ENCODE measurements at places on chromosomes 13 and 19.

DNA sequence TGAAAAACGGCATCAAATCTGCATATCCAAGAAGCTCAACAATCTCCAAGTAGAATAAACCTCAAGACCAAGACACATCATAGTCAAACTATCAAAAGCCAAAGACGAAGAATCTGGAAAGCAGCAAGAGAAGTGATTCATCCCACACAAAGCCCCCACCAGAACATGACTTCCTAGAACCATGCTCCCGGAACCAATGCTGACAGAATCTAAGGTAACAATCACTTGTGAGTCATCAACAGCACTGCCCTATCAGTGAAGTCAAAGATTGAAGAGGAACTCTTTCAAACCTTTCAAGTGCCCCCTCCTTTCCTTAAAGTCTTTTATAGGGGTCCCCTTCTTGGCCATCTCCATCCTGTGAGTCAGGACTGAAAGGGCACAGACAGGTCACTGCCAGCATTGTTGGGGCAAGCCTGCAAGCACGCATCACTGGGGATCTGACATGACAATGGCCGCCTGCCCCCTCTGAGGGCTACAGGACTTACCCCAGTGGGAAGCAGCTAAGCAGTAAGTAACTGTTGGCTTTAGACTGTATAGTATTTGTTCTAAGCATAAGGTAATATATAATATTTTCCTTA lies at the start of gene CCDC70:
Gene CCDC70, plus strand, starts transcription at position 247 of the 578 bp plus-strand sequence. CDS start 3,443 bp downstream, outside the sequence.
- no peak for DNase-seq

DNA sequence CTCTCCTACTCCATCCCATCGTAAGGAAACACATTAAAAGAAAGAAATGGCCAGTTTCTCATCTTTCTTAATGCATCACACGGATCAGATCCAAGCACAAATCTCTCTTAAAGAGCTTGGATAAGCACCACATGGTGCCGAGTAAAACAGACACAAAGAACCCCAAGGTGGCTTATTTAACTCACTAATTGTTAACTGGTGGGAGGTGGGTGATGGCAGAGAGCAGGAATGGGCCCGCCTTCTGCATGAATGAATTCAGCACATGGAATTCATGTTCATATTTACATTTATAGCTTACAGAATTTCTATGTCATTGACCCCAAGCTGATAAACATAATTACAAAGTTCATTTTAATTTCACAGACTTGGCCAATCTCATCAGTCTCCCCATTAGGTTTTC lies 89.9 kb downstream of the MZT1 start:
- DNase-seq, result no peak

- DNase-seq, result no peak
These were observed 56.9 kb downstream of the MLLT1 start for GRCh38 chr19:6222884-6223283.

DNA sequence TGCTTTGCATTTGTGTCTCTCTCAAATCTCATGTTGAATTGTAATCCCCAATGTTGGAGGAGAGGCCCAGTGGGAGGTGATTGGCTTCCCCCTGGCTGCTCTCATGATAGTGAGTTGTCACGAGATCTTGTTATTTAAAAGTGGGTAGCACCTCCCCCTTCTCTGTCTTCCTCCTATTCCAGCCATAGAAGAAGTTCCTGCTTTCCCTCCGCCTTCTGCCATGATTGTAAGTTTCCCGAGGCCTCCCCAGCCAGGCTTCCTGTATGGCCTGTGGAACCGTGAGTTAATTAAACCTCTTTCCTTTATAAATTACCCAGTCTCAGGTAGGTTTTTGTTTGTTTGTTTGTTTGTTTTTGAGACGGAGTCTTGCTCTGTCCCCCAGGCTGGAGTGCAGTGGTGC lies 3.8 kb downstream of the LILRA4 start:
- DNase-seq, result no peak

DNA sequence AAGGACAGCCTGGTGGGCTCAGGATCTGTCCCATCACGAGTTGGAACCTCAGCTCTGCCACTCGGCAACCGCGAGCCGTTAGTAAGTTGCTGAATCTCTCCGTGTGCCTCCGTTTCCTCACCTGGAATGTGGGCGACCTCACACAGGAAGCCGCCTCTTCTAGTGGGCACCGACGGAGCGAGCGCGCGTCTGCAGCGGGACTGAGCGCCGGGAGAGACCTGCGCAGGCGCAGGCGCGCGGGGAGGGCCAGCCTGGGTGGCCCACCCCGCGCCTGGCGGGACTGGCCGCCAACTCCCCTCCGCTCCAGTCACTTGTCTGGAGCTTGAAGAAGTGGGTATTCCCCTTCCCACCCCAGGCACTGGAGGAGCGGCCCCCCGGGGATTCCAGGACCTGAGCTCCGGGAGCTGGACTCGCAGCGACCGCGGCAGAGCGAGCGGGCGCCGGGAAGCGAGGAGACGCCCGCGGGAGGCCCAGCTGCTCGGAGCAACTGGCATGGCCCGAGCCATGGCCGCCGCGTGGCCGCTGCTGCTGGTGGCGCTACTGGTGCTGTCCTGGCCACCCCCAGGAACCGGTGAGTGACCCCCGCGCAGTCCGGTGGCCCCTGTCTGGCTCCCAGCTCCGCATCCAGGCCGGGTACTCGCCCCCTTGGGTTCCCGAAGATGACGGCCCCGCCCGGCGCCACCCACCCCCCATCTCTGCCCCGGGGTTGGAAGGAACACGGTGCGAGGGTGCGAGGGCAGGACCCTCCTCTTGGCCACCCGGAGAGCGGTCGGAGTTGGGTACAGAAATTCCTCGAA lies at the start of gene PVR:
Gene PVR, plus strand, starts transcription at position 306 of the 797 bp plus-strand sequence. Its CDS starts 187 bp downstream, at position 493.
- peak; percentile 46 for DNase-seq

DNA sequence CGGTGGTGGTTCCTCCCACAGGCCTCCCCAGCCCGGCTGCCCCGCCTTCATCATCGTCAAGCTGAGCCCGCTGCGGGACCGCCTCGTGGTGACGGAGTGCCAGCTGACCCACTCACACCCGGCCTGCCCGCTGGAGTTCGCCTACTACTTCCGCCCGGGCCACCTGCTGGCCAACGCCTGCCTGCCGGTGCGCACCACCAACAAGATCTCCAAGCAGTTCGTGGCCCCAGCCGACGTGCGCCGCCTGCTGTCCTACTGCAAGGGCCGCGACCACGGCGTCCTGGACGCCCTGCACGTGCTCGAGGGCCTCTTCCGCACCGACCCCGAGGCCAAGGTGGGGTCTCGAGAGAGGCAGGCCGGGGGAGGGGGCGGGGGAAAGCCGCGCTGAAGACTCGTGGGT lies 12.0 kb downstream of the ZSWIM9 start:
- DNase-seq, result no peak

DNA sequence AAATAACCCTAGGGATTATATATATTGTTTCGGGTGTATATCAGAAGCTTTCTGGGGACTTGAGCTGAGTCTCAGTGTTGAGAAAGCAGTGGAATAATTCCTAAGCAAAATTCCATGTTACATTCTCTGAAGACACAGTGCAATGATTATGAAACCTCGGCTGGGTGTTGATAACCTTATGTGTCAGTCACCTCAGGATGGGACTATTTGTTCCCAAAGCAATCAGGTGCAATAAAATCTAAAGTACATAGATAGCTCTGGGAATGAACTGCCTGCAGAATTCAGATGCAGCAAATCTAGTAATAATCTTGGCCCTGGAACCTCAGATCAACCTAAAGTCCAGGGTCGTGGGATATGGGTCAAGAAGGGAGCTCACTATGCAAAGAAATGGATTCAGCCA lies 53.0 kb downstream of the EDNRB start:
- no peak for DNase-seq

GRCh38 chr13:20686863-20687579 lies 16.5 kb upstream of the IL17D start:
- DNase-seq, result no peak

- DNase-seq, result no peak
These were observed 101.6 kb downstream of the RAP2A start for GRCh38 chr13:97535614-97536013.

GRCh38 chr19:4916292-4917082 lies 7.2 kb downstream of the UHRF1 start:
- no peak for DNase-seq

- DNase-seq, result peak; percentile 87
These were observed 693 bp upstream of the TMED1 start for GRCh38 chr19:10836479-10837330.

DNA sequence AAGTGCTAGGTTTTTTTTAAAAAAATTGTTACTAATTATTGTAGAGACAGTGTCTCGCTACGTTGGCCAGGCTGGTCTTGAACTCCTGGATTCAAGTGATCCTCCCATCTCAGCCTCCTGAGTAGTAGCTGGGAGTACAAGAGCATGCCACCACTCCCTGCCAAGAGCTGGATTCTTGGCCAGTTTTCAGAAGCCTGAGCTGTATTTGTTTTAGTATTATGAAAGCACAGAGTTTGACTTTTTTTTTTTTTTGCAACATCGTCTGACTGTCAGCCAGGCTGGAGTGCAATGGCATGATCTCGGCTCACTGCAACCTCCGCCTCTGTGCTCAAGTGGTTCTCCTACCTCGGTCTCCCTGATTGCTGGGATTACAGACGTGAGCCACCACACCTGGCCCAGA lies 7.0 kb downstream of the ARMC6 start:
- DNase-seq, result no peak

GRCh38 chr19:3458229-3459088 lies 21.9 kb downstream of the SMIM24 start:
- DNase-seq, result no peak

DNA sequence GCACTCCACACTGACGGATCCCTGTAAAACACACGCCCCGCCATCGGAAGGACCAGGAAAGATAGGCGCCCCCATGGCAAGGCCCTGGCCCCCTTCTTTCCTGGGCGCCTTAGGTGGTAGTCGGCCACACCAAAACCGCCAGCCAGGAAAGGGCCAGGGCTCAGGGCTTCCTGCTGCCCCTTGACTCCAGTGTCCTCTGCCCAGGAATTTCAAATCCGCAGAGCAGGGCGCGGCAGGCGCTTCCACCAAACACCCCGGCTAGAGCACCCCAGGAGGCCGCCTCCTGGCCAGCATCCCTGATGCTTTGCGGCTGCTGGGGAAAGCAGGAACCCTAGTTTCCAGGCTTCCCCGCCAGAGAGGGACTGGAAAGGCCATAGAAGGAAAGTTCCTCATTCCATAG lies 57.5 kb downstream of the ZNF726 start:
- DNase-seq, result no peak

DNA sequence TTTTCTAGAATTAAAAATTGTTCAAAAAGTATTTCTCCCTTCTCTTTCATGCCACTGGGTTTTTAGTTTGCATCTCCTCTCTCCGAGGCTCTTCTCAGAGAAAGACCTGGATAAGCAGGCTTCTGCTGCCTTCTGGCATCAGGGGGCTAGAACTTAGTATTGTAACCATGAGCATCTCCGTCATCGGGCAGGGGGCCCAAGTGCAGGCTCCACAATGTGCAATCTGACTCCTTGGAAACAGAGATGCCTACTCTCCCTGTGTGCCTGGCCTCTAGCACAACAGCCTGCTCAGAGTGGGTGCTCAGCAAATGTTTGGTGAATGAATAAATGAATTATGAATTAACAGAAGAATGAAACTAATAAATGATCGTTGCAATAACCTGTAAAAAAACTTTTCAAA lies 45.6 kb upstream of the MTIF3 start:
- no peak for DNase-seq

DNA sequence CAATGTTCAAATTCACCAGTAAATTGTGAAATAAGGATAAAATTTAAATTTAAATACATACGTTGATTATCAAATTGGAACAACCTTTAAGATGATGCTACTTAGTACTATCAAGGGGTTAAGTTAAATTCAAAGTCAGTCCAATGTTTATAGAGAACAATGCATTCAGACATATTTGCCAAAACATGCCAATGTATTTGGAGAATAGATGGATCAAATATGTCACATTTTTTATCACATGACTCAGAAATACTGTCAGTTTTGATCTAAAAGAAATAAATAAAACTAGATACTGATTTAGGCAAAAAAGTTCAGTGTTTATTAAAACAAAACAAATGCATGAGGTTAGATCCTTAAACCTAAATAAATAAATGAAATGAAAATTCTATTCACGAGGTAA lies 281.2 kb downstream of the SLITRK5 start:
- DNase-seq, result no peak

DNA sequence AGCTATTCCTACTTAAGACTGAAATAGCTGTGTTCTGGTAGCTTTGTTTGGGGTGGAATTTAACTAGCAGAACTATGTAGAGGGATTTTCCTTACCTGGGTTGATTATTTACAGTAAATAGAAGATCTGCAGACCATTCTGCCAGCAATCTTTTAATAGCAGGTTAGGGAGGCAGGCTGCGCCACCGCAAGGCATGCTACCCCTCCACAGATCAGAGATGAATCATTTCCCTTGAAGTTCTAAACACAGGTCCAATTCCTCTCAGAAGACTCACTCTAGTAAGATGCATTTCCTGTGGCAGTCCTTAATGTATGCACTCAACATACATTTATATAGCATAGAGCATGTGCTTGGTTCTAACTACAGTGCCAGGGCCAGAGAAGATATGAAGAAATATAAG lies 109.0 kb downstream of the TNFRSF19 start:
- no peak for DNase-seq

DNA sequence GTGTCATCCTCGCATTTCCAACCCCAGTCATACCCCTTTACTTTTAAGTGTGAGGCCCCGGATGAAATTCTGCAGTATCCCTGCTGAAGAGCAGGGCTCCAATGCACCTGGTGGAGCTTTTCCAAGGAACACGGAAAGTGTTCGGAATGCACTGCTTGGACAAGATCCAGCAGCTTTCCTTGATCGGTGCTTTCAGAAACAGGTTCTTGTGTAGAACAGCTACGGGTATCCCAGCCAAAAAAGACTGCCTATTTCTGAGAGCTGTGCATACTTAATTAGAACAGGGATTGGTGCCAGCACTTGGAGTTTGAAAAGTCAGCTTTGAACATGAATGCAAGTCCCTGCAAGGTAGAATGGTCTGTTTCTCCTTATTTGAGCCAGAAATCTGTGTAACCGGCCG lies 87.2 kb upstream of the C1QTNF9B start:
- no peak for DNase-seq

DNA sequence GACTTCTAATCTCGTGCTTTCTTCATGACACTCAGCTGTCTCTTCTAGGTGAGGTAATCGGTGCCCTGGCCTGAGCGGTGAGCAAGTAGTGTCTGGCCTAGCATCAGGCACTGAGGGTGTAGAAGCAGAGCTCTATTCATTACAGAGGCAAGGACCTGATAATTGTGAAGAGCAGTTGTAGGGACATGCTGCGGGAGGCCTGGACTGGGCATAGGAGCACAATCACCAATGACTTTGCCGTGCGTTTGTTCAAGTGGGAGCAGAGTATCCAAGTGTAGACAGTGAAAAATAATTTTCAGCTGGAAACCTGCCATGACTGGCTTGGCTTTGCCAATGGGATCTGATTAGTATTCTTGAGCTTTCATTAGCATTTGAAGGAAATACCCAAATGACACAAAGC lies 32.1 kb upstream of the DCLK1 start:
- DNase-seq, result no peak

- DNase-seq, result no peak
These were observed 39.4 kb downstream of the RFX2 start for GRCh38 chr19:6070720-6071485.

- DNase-seq, result no peak
These were observed 468.6 kb downstream of the COG6 start for GRCh38 chr13:40123962-40124632.

- DNase-seq, result no peak
These were observed 692 bp downstream of the RGS9BP start for GRCh38 chr19:32676186-32676894.

GRCh38 chr13:91228108-91228507 lies 119.4 kb upstream of the MIR17HG start:
- DNase-seq, result no peak

GRCh38 chr19:1690699-1691307 lies 38.4 kb upstream of the TCF3 start:
- no peak for DNase-seq

- DNase-seq, result no peak
These were observed 141.6 kb downstream of the FGF14 start for GRCh38 chr13:102260256-102260655.

- no peak for DNase-seq
These were observed 6.5 kb upstream of the USF2 start for GRCh38 chr19:35262101-35262761.

Data from GOT3 (cell line).